ENCODE measurements at places on chromosomes 3 and 15.

- no peak for DNase-seq
These were observed 246.8 kb upstream of the STT3B start for GRCh38 chr3:31285833-31286486.

GRCh38 chr3:101184111-101184510 lies 136.3 kb downstream of the IMPG2 start:
- DNase-seq: no peak

DNA sequence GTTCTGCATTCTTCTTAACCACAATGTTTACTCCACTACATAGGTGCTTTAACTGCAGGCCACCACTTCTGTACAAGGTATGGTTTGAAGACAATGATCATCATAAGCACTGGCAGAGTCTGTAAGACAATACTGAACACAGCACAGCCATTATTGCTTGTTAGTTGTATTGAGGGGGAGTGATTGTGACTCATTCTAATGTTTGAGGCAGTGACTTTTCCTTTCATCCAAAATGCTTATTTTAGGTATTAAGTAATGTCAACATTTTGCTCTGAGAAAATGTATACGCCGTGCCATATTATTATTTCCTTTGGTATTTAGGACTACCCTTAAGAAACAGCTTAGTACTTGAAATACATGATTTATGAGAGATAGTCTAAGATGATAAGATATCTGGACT lies 618.2 kb upstream of the ZNF717 start:
- DNase-seq: no peak

- DNase-seq: no peak
These were observed 261.5 kb upstream of the ZNF385D start for GRCh38 chr3:22012471-22012870.

DNA sequence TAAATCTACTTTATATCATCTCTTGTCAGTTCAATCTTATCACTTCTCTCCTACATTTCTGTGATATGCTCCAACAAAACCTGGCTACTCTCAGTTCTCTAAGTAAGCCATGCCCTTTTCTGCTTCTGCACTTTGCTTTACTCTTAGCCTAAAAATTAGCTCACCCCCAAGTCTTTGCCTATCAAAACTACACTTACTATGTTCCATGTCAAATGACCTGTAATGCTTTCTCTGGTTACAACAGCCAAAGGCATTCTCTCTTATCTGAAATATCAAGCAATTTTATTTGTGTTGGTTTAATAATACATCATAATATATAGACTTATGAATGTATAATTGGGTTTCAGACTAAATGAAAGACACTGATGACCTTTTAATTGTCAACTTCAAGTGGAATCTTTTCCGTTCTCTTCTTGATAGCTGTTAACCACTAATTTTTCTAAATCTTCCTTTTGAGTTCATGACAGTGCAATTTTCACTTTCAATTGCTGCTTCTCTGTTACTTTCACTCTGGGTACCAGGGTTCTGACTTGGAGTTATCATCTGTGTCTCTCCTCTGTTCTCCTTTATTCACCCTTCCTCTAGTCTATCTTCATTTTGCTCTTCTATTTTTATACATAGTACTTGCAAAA lies 619.0 kb upstream of the GOLIM4 start:
- DNase-seq: no peak

DNA sequence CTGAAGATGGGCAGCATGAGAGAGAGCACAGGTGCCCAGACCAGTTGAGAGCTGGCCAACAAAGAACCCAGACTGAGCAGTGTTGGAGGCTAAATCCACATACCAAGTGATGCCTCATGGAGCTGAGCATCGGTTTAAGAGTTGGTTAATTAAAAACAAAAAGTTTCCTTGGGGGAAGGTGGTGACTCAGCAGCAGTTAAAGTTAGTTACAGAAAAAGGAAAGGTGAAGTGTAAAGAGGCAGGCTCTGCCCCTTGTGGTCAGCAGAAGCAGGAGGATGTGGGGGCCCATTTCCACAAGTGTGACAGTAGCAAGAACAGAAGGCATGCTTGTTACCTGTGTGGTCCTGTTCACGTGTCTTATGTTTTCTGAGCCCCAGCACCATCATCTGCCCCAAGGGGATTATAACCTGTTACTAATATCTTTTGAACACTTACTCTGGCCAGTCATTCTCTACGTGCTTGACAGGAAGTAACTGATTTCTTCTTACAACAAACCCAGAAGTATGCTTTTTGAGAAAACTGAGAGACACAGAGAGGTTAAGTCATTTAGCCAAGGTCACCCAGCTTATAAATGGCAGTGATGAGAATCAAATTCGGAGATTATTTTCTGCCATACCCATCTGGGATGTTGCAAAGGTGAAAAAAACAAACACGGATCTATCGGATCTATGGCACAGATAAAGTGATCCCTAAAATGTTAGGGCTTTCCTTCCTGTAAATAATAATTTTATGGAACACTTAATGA lies 91.0 kb downstream of the EPHB1 start:
- no peak for DNase-seq

- no peak for DNase-seq
These were observed 361.9 kb upstream of the ICE2 start for GRCh38 chr15:60840703-60841411.

Data from NCI-H1105 (cell line).